CD4-positive, alpha-beta T cell treated with Interleukin-21 for 1 hour (primary cell): ENCODE measurements at places on chromosomes 2 and 18.

DNA sequence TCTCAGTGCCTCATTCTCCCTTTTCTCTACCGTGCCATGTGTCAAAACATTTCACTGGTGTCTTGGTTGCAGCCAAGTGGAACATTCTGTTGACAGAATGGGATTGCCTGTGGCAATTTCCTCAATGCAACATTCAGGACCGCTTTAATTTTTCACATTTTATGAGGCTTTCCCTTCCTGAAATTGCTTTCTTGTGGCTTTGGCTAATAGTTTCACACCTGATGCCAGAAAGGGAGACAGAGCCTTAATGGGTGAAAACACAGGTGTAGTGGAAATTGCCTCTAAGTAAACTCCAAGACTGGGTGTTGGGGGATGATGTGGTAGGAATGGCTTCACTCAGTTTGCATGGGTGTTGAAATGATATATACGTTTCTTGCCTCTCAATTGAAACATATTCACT, 278.3 kb downstream of the TSN start:
- DNase-seq = no peak

GRCh38 chr2:179454443-179455171, 190.0 kb upstream of the SESTD1 start:
- no peak for DNase-seq

DNA sequence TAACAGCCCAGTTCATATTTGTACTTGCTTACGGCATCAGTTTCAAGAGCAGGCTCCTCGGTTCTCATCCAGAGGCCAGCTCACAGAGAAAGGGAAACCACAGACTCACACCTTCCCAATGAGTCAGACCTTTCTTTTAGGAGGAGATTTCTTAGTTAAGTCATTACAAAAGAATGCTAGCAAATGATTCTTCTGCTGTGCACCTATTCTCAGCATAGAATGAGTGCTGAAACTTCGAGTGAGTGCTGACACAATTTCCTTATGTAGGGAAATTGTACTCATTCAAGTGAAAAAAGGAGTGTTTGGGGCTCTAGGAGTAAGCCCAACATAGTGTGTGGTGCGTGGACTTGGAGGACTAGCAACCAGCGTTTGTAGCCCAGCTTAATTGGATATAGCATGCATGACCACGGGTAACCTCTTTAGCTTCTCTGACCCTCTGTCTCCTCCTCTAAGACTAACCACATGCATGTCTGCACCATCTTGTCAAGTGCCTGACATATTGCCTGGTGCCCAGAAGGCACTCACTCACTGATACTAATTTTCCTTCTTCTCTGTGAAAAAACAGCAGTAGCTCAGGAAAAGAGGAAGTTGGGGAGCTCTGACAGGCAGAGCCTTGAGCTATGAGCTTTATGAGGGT, 87.0 kb downstream of the ALPK2 start:
- peak; percentile 53 for DNase-seq

- DNase-seq = no peak
These were observed 52.6 kb downstream of the ARL4C start for GRCh38 chr2:234444242-234444730.

GRCh38 chr2:157192445-157193423, 64.8 kb upstream of the GALNT5 start:
- no peak for DNase-seq

GRCh38 chr2:43302961-43303494, 76.6 kb upstream of the ZFP36L2 start:
- no peak for DNase-seq

DNA sequence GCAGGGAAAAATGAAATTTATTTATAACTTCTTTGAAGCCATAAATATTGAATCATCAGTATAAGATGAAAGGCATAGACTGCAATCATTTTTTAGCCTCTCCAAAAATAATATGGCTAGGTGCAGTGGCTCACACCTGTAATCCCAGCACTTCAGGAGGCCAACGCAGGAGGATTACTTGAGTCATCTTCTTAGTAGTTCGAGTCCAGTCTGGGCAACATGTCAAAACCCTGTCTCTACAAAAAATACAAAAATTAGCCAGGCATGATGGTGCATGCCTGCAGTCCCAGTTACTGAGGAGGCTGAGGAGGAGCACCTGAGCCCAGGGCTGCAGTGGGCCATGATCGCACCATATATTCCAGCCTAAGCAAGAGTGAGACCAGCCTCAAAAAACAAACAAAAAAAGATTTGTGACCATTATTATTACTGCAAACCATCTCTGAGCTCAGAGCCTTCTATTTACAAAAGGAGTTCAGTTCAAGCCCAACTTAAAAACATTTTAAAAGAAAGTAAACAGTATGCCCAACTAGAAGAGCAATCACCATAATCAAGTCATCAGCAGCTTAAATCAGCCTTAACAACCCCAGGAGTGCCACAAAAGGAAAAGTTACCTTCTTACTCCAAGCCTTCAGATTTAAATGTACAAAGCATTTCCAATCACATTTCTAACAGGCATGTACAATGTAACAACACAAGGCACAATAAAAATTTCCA, 37.5 kb downstream of the KCNG3 start:
- no peak for DNase-seq

GRCh38 chr18:63905361-63905760, 2.4 kb upstream of the SERPINB10 start:
- DNase-seq = no peak

GRCh38 chr2:241279413-241279812, 36.1 kb downstream of the HDLBP start:
- DNase-seq = no peak

DNA sequence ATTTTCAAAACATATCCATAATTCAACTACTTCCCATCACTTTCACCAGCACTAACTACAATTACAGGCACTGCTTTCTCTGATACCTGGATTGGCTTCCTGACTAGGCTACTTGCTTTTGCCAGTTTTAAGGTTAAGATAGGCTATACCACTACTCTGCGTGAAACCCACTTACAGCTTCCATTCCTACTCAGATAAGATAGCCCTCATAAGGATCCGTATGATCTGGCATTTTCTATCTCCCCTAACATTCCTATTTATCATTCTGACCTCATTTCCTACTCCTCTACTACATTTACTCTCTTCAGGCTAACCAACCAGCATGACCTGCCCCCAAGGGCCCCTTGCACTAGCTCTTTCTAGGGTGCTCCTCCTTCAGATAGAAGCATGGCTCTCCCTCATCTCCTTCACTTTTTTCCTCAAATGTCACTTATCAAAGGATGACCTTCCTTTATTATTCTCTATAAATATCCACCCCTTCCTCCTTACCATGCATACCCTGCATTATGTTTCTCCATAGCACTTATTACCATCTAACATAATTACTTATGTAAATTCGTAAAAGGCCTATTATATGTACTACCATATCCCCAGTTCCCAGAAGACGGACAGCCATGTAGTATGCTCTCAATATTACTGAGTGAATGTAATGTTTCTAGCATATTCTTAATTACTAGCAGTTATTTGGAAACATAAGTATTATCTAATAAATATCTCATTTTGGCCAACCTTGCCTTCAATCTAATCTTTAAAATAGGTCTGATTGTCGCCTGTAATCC, 4.4 kb downstream of the TIA1 start:
- no peak for DNase-seq

DNA sequence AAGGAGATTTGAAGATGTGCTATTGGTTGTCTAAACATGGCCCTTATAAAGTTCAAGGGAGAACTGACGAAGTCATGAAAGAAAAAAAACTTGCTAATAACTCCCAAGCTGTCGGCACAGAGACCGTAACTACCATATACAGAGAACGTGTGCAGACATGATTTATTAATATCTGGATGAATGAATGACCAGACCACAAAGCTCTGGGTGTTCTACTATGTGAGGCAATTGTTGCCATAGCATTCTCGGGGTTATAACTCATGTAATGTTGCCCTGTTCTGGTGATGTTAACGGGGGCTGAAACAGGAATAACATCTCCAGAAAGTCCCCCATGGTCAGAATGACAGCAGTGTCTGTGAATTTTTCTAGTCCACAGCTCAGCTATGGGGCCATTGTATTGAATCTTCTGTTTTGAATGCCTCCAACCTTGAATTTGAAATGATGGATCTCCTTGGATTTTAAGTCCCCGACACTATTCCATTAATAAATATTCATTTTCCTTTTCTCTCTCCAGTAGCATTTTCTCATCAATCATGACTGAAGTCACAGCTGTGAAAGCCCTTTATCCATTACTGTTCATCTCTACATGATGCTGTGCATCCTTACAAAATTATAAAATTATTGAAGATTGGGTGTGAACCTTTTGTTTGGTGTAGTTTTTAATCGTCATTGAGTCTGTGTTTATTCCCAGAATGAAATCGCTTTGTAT, 483.4 kb upstream of the KLHL29 start:
- no peak for DNase-seq

DNA sequence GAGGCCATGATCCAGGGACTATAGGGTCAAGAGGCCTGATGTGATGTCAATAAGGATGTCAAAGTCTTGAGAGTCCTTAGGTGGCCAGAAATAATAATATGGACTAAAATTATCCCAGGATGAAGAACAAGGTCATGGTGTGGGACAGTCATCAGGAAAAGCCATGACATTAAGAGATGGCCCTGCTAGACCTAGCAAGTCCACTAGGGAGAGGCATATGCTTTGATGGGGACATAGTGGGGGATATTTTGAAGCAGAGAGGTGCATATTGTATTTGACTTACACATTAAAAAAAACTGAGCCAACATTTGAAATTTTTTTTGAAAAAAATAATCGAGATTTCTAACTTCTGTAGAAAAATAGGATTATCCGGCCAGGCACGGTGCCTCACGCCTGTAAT, 53.3 kb upstream of the CXCR4 start:
- DNase-seq = no peak

DNA sequence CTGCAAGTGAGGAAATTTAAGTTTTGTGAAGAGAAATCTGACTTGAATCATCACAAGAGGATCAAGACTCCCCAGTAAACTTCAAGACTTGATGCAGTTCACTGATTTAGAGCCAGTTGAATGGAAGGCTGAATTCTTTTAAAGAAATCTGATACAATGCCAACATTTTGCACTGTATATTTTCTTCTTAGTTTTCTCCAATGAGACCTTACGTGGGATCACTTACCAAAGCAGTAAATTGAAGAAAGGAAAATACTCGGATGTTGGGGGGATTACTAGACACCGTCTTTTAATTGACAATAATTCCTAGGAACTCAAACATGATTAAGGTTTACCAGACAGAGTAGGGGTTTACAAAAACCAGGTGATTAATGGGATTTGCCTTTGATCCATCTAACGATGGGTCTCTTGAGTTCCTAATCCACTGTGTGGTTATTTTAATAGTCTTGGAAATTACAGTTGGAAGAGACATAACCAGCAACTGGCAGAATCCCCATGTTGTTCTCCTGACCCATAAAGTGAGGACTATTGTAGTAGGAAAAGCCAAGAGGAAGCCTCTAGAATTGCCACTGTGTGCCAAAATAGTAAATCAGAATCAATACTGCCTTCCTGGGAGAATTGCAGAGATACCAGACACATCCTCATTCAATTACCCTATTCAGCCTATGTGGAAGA, 354.5 kb downstream of the PID1 start:
- no peak for DNase-seq

- no peak for DNase-seq
These were observed 93.2 kb downstream of the USP40 start for GRCh38 chr2:233473386-233473791.

DNA sequence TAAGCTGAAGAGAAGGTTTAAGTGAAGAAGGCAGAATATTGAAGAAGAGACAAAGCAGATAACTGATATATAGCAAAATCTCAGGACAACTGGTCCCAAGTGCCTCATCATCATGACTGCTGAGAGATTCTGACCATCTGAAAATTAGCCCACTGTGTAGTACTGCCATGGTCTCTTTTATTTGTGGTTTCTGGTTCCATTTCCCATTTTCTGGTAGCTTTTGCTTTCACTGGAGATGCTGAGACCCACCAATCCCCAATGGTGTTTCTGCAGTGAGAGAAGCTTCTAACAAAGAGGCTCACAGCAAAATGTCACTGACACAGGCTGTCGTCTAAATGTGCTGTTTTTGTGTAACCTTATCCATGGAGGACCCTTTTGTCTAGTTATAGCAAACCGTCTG, 79.5 kb downstream of the TMEM163 start:
- no peak for DNase-seq

- no peak for DNase-seq
These were observed 38.9 kb upstream of the SERPINE2 start for GRCh38 chr2:224077773-224078507.

DNA sequence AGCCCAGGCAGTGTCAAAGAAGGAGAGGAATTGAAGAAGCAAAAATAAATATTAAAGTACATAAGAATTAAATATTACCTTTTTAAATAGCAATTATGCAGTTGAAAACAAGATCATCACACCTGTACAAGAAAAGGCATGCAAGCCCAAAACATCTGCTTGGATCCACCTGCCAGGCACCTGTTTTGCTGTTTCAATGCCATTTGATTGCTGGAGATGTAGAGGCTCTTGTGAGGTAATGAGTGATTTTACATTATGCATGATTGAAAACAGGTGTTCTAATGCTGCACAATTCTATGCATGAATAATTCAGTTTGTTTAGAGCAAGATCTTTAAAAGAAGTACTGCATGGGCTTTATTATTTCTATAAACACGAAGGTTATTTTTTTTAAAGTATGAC, 700.6 kb upstream of the ZEB2 start:
- no peak for DNase-seq

DNA sequence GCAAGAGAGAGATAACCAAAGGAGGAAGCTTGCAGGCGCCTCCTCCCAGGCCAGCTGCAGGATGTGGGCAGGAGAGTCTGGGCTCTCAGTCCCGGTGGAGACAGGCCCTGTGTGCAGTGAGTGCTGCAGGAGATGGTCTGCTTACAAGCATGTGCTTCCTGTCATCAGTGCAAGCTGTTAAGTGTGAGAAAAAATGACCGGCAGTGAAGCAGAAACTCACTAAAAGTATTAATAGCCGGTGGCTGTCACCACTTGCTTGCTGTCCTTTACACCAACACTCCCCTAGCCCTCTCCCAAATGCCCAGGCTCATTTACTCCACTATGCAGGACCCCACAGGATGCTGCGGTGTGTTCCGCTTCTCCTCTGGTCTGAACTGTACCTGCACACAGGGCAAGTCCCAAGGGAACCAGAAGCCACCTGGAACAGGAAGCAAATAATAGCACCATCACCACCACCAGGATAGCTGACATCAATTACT, 435.6 kb upstream of the HS6ST1 start:
- DNase-seq = no peak

DNA sequence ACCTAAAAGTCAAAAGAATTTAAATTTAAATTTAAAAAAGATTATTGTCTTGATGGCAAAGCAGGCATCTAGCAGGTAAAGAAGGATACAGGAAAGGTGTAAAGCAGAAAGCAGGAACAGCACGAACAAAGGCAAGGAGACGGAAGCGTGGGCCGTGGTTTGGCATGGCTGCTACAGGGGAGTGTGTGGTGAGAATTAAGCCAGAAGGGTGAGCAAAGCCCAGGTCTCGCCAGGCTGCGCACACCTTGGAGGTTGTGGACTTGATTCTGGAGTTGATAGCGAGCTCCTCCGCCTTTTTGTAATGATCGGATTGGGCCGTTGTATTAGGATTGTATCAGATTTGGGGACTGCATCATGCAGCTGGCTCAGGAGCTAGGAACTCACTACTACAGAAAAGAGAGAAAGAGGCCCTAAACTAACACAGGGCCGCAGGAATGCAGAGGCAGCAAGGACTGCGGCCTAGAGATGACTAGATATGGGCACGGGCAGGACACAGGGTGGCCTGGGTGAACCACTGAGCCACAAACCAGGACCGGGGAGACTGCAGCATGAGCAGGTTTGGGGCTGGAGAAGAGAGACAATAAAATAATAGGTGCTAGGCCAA, 71.4 kb upstream of the TMEM247 start:
- no peak for DNase-seq
